ENCODE measurements at places on chromosomes 7 and 10.
A peak's percentile ranks its signal among the peaks of the same experiment; 100 is the strongest.

DNA sequence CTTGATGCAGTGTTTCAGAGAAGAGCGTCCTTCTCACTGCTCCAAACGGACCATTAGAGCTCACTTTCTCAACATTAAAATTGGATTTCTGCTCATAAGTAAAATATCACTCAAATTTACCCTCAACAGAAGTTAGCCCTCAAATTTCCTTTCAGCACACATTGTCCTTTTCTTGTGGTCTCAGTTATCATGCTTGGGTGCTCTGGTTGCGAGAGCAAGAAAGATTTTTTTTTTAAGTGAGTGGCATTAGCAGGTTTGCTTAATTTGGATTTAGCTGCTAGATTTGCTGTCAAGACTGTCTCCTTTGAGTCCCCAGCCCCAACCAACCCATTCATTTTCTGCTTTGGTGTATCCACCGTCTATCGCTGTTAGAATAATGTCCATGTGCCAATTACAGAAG, 2.6 kb upstream of the CH25H start:
- no peak for DNase-seq

- no peak for DNase-seq
Measured at GRCh38 chr10:51879238-51879637, 179.8 kb upstream of the CSTF2T start.

DNA sequence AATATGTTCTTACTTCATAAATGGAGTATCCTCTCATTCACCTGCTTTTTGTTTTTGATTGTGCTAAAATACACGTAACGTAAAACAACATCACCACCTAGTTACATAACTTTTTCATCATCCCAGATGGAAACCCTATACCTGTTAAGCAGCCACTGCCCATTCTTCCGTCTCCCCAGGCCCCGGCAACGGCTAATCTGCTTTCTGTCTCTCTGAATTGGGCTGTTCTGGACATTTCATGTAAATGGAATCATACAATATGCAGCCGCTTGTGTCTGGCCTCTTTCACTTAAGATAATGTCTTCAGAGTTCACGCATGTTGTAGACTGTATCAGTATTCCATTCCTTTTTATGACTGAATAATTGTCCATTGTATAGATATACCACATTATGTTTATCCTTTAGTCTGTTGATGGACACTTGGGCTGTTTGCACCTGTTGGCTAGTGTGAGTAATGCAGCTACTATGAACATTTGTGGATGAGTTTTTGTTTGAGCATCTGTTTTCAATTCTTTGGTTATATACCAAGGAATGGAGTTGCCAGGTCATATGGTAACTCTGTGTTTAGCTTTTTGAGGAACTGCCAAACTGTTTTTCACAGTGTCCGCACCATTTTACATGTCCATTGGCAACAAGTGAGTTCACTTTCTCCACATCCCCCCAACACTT, 14.1 kb upstream of the SUN1 start:
- no peak for DNase-seq

- no peak for DNase-seq
Measured at GRCh38 chr7:47345857-47346298, 236.0 kb downstream of the TNS3 start.

GRCh38 chr10:116450861-116451260, 23.2 kb downstream of the PNLIPRP3 start:
- no peak for DNase-seq

DNA sequence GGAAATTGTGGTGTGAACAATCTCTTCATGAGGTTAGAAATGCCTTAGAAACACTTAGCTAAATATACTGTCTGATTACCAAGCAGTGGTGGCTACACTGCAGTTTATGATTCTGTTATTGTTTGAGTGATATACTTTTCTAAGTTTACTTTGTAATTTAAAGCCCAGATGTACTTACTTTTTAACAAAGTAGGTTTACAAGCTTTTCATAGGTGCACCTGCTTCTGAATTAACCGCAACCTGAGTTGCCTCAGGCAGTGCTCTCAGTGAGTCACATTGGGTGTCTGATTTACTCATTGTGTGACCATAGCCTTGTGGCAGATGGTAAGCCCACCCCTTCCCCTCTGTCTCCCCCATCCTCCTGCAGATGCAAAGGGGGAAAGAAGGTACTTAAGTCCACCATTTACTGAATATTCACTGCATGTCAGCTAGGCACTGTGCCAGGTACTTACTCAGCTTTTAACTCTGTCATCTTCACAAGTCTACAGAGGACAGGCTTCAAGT, 9.0 kb downstream of the MTURN start:
- DNase-seq, result no peak

- no peak for DNase-seq
Measured at GRCh38 chr7:40073239-40073638, 61.2 kb downstream of the MPLKIP start.

- DNase-seq, result no peak
Measured at GRCh38 chr7:40763319-40764287, 628.8 kb downstream of the SUGCT start.

- DNase-seq, result no peak
Measured at GRCh38 chr10:17730667-17731066, 21.3 kb upstream of the TMEM236 start.

- DNase-seq, result no peak
Measured at GRCh38 chr10:26779176-26779860, 81.4 kb downstream of the ABI1 start.

DNA sequence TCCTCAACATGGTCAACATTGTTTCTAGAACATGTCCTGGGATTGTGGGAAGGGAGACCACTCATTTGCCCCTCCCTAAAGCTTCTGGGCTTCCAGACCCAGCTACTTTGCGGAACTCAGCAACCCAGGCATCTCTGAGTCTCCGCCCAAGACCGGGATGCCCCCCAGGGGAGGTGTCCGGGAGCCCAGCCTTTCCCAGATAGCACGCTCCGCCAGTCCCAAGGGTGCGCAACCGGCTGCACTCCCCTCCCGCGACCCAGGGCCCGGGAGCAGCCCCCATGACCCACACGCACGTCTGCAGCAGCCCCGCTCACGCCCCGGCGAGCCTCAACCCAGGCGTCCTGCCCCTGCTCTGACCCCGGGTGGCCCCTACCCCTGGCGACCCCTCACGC, at the start of gene EPO:
TSS of gene EPO (plus strand) at position 190 of the 392 bp plus-strand sequence. CDS start 513 bp downstream, outside the sequence.
- DNase-seq, result no peak

GRCh38 chr7:155918720-155919390, 106.6 kb upstream of the SHH start:
- no peak for DNase-seq

DNA sequence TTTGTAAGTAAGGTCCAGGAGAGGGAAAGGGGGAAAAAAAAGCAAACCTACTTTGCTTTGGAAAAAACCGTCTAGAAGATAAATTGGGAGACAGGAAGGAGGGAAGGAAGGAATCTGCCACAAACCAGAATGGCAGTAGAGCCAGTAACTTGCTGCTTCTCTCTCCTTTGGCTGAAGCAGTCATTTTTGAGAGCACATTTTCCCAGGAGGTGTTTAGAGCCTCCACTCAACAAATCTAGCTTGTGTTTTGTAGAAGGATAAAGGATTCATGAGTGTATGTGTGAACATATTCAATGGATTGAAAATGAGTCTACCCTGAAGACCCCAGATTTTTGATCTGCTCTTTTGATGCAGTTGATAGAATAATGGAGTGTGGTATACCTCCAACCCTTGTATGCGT, 2.6 kb downstream of the NRG3 start:
- DNase-seq, result no peak

GRCh38 chr10:132390921-132391675, 5.9 kb upstream of the PWWP2B start:
- DNase-seq, result no peak

DNA sequence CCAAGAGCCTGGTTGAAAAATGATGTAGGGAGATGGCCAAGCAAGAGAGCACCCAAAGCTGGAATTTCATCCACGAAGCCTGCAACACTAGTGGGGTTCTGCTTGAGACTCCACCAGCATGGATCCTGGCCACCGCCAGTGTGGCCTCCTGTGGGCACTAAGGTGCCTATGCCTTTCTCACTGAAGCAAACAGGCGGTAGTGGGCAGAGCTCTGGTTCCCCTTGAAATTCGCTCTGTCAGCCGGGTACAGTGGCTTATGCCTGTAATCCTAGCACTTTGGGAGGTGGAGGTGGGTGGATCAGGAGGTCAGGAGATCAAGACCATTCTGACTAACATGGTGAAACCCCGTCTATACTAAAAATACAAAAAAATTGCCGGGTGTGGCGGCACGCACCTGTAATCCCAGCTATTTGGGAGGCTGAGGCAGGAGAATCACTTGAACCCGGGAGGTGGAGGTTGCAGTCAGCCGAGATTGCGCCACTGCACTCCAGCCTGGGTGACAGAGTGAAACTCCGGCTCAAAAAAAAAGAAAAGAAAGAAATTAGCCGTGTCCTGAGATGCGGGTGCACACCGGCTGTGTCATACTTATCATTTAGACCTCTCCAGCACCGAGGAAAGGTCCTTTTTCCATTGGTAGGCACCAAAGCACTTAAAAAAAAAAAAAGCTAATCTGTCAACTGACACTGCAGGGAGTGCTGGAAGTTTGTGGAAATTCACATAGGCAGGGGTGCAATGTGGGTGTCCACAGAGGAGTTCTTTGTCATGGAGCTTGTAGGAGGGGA, 28.3 kb downstream of the CCM2 start:
- no peak for DNase-seq

DNA sequence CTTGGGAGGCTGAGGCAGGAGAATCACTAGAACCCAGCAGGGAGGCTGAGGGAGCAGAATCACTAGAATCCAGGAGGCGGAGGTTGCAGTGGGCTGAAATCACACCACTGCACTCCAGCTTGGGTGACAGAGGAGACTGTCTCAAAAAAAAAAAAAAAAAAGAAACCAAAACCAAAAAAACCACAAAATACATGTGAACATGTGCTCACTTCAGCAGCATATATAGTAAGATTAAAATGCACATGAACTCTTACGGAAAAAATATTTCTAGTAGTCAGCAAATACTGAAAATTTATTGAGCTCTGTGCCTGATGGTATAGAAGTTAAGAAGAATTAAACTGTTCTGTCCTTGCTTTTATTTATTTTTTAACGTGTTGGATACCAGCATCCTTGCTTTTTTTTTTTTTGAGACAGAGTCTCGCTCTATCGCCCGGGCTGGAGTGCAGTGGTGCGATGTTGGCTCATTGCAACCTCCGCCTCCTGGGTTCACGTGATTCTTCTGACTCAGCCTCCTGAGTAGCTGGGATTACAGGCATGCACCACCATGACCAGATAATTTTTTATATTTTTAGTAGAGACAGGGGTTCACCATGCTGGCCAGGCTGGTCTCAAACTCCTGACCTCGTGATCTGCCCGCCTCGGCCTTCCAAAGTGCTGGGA, 9.6 kb upstream of the ZNF487 start:
- peak; percentile 46 for DNase-seq

DNA sequence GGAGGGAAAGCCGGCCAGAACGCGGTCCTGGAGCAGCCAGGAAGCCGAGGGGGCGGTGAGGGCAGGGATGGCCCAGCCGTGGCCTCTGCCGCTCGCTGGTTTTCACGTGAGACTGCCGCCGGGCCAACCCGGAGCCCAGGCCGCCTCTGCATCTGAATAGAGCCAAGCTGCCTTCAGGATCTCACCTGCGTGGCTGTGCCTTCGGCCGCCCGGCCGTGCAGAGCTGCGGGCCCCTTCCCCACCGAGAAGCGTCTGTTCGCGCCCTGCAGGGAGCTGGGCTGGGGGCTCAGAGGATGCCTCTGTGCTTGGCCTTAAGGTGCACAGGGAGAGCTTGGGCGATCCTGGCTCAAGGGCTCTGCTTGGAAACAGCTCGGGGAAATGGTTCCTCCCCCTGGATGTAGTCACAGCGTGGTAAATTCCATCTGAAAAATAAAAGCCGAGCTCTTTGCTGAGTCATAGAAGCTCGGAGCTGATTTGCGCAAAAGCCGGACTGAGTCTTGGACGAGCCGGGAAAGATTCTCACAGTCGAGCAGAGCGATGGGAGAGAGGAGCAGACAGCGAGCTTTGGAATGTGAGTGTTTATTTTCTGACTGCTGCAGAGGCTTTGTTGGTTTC, at the start of gene JAKMIP3:
TSS of gene JAKMIP3 (plus strand) at position 456 of the 615 bp plus-strand sequence. CDS start 38,863 bp downstream, outside the sequence.
- no peak for DNase-seq
